ENCODE measurements at places on chromosomes 2 and 18.

GRCh38 chr2:123518367-123518766, 506.7 kb upstream of the CNTNAP5 start:
- no peak for DNase-seq

GRCh38 chr18:68417166-68417799, 297.6 kb downstream of the TMX3 start:
- no peak for DNase-seq

DNA sequence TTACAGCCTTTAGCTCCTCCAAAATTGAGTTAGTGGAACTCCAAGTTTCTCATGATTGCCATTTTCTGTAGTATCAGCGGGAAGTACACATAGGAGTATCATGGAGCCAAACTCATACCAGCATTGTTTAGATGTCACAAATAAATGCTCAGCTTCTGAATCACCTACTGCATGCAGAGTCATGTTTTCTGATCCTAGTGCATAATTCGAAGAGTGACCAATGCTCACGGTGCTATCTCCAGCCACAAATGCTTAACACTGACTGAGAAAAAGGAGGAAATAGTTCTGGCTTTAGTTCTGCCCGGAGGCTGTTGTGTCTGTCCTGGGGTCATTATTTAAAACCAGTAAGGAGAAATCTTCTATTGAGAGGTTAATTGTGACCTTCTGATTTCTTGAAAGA, 45.4 kb upstream of the LRATD1 start:
- DNase-seq: no peak

GRCh38 chr2:216791303-216791702, 68.6 kb downstream of the TNP1 start:
- no peak for DNase-seq

DNA sequence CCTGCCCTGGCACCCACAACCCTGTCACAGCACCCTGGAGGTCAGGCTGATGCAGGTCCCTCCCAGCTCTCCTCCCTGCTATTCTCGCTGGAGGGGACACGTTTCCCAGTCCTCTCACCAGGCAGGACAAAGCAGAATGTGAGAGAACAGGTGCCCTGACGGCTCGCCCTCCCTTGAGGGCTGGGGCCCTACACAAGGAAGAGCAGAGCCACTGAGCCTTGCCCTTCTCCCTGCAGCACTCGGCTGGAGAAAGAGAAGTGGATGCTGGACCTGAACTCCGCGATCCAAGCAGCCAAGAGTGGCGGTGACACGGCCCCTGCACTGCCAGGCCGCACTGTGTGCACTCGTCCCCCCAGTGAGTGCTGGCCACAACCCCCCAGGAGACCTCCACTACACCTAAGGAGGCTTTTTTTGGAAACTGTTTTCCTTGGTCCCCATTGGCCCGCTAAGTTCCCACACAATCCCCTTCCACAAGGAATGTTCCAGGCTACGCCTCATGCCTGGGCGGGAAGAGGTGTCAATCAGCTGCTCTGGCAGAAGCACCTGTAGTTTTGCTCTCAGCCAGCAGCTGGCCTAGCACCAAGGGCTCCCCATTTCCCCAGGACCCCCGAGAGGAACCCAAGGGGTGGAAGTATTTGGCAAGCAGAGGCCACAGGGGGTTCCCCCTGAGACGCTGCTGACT, 17.4 kb downstream of the STK25 start:
- no peak for DNase-seq
